ENCODE measurements at places on chromosomes 1 and 21.
A peak's percentile ranks its signal among the peaks of the same experiment; 100 is the strongest.

- no peak for DNase-seq
Observed at GRCh38 chr1:228008391-228009115, 1.8 kb downstream of the WNT3A start.

DNA sequence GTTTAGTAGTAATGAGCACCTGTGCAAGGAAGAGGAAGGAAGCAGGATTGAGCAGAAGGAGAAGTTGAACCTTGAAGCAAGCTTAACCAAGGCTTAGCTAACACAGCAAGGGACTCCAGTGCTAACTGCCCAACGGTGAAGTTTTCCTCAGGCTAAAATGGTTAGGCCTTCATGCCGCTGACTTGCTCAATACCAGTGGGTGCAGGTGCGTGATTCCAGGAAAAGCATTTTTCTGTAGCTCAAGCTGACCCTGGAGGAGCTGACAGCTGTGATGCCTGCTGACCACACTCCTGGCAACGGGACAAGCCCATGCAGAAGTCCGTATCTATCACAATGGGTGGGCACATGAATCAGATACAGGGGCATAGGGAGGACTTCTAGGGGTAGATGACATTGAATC lies 76.5 kb upstream of the FGGY start:
- no peak for DNase-seq

DNA sequence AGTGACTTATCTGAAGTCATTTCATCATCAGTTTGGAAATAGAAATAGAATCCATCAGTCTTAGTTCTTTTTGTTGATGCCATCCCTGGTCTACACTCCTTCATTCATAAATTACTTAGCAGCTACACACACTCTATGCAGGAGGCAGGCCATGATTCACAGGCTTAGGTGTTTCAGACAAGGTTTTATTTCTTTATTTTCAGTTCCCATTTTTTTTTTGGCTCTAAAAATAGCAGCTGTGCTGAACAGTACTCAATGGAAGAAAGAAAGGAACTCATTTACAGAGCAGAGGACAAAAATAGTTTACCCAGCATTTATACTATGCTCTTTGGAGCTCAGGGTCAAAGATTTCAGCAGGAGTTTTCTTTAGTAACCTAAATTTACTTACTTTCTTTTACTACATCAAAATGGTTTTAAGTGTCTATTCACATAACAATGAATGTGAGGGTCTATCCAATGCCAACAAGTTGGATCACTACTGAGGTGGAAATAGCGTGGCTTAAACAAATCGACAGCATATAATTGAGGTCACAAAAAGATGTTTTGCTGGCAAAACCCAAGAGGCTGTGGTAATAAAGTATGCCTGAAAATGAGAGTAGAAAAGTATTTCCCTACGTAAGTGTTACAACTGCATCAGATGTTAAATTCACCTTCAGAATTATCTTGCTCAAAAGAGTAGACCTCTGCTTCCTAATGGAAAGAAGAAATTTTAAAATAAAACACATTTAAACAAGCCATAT lies 7.7 kb downstream of the KRTAP19-8 start:
- DNase-seq: no peak

DNA sequence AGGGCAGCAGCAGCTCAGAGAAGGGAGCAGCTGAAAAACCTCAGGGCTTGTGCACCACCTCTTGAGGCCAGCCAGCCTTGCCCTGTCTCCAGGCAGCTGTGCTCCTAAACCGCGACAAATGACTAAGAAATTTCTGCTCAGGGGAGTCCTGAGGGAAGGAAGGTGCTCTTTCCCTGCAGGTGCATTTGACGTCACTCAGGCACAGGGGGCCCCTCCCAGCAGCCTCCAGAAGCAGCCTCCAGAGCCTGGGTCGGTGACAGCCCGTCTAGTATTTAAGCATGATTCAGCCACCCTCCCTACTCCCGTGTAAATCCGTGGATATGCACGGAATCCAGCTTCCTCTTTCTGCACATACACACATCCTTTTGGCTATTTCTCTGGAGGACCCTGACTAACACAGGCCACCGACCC lies 560.5 kb downstream of the KIF26B start:
- DNase-seq: no peak

DNA sequence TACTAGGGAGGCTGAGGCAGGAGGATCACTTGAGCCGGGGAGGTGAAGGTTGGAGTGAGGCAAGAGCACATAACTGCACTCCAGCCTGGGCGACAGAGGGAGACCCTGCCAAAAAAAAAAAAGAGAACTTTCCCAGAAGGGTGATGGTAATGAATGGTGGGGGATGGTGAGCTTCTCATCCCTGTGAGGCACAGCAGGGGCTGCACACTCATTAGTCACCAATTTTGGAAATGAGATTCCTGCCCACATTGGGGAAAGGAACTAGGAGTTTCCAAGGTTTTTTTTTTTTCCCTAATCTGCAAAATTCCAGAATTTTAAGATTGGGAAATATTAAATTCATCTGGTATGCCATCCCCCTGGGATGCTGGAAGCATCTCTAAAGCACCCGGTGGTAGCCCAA lies 50.2 kb upstream of the SSBP3 start:
- DNase-seq: no peak

DNA sequence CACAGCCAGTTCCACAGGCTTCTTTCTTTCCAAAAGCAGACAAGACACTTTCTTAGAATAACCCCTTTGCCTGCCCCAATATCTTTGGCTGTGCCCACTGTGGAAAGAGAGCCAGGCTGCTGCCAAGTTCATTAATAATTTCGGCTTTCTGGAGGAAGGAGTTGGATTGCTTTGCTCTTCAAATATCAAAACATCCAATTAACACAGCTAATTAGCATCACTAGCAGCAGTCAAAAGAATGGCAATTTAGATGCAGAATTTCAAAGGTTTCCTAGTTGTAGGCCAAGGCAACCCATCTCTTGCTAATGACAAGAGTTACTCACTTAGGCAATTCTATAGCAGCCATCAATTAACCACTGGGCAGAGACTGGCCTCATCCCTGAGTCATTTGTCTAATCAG lies 91.0 kb upstream of the SPATA6 start:
- no peak for DNase-seq

DNA sequence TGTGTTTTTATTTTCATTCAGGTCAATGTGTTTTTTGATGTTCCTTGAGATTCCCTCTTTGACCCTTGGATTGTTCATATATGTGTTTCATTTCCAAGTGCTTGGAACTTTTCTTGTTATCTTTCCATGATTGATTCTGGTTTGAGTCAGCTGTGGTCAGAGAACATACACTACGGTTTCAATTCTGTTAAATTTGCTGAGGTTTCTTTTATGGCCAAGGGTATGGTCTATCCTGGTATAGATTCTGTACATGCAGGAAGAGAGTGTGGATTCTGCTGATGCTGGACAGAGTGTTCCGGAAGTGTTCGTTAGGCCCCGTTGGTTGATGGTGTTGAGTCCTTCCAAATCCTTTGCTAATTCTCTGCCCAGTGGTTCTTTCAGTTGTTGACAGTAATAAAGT lies 98.5 kb upstream of the COL6A1 start:
- DNase-seq: no peak

GRCh38 chr1:225508538-225509375 lies 80.9 kb upstream of the LBR start:
- no peak for DNase-seq

GRCh38 chr1:150928286-150928685 lies 2.1 kb downstream of the SETDB1 start:
- no peak for DNase-seq

DNA sequence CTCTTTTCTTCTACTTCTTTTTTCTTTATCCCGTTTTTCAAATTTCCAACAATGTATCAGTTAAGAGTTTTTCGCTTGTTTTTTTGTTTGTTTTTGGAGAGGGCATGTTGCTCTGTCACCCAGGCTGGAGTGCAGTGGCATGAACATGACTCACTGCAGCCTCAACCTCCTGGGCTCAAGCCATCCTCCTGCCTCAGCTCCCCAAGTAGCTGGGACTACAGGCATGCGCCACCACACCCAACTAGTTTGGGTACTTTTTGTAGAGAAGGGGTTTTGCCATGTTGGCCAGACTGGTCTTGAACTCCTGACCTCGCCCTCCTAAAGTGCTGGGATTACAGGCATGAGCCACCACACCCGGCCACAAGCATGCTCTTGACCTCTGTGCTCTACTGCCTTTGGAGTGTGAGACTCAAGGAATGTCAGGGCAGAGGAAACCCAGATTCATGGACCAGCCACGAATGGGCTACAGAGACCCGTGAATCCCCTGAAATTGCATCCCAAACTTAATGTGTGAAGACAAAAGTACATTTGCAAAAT lies 65.1 kb upstream of the HSD17B7 start:
- DNase-seq: no peak

DNA sequence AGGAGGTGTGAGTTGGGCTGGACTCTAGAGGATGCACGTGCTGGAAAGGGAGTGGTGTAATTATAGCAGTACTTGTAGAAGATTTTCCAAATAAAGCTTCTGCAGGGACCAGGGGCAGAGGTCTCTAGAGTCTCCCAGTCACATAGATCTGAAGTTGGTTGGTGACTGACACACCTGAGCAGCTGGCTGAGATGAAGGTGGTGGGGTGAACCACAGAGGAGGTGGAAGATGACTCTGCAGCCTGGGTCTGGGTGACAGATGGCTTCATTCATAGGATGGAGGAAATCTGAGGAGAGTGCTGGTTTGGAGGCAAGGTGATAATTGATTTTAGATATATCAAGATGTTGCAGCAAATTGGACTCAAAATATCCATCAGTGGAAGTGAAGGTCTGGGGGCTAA lies 178.9 kb upstream of the IVNS1ABP start:
- no peak for DNase-seq

DNA sequence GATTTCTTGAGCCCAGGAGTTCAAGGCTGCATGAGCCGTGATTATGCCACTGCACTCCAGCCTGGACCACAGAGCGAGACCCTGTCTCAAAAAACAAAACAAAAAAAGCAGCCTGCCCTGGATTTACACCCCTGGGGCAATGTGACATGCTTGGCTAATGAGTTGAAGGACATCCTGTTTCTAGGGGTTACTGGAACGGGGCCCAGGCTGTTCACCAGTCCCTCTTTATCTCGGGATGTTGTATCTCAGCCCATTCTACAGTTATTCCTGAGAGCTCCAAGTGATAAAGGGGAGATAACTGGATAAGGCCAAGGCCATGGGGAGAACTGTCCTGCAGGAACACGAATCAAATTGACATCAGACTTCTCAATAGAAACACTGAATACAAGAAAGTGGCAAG lies 21.7 kb upstream of the S100A2 start:
- no peak for DNase-seq

- no peak for DNase-seq
Observed at GRCh38 chr1:54950369-54951163, 29.9 kb upstream of the TMEM61 start.

DNA sequence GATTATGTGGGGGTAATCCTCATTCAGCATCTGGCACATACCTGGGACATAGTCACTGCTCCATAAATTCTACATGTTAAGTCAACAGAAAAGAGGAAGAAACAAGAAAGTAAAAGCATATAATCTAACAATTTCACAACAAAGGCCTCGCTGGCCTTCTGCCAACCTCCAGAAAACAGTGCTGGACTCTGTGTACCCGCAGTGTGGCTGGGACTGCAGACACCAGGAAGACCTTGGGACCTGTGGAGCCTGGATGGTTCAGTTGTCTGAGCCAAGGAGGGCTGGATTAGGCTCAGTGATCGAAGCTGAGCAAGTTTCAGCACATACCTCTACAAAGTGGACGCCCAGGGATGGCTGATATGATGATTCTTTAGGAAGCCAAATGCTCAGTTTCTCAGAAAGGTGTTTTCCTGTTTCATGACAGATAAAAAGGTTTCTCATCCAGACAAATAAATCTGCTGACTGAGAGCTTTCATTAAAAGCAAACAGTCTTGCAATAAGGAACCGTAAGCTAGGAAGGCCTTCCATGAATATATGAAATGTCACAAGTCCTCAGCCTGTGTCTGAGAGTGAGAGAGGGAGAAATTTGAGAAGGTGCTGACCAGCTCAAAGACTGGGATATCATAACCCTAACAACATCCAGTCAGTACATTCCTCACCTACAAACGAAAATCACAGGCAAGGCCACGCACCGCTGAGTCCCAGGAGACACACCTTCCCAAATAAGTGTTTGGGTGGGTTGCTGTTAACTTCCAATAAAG lies 48.4 kb downstream of the CAPZB start:
- DNase-seq: no peak

GRCh38 chr1:45403298-45403697 lies 63.1 kb upstream of the MUTYH start:
- DNase-seq: no peak

DNA sequence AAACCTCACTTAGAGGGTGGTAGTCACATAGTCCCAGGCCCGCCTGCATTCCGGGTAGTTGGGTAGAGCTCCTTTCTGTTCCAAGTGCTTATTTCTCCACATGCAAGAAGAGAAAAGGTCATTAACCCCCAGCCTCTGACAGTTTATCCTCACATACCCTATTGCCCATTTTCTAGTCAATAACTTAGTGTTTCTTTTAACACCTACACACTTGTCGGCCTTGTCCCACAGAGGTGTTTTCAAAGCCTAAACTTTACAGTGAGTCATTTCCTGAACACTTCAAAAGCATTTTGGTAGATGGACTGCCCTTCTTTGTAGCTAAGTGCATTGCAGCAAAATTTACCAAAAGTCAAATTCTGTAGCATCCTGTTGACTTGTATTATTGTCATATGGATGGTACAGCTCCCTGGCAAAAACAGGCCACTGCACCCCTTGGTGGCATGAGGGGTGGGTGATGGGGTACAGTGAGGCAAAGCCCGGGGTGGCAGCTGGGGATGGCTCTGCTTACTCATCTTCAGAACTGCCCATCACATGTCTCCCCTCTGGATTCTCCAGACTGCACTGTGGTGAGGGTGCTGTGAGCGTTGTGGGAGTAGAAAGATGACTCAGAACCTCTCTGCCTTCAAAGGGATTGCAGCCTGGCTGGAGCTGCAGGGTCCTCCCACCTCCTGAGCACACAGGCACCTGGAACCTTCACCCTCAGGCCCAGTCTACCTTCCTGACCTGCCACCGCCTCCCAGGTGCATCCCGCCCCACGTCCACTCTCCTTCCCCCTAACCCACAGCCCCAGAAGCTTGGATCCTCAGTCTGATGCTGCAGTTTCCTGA lies 45.8 kb upstream of the DMRTB1 start:
- peak; percentile 26 for DNase-seq

DNA sequence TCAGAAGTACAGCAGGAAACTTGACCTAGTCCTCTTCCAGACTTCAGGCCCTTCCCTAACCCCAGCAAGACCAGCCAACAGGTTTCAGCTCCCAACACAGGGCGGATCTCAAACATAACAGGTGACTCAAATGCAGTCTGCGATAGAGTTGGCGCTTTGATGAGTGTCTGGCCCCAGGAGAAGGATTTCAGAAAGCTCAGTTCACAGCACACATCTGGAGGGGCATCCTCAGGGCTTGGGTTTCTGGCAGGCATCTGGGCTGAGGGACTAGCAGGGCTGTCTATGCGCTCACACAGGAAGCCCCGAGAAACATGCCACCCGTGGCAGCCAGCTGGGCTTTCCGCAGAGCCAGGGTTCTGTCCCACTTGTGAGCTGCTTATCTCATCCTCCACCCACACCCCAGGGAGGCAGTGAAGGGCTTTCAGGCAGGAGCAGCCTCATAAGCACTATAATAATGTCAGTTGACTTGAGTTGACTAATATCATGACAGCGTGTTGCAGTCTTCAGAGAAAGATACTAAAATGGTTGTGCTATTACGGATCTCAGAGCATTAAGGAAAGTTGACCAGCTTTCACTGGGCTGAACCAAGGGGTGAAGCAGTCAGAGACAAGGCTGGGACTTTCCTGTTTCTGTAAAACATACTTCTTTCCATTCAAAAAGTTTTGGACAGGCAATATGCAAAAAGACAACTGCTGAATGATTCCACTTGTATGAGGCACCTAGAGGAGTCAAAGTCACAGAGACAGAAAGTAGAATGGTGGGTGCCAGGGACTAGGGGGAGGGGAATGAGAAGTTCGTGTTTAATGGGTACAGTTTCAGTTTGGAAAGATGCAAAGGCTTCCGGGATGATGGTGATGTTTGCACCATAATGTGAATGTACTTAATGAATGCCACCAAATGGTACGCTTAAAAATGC lies 233.0 kb upstream of the IRF2BP2 start:
- DNase-seq: peak; percentile 66
